Occipital lobe (tissue), 3 donors: ENCODE measurements at places on chromosomes 1 and 21. TPM values are rescaled to one million over a fixed set of nuclear protein-coding genes. Genes with fewer than 3 reads are reported as not detected.

Gene NBPF1
- total RNA-seq, result 84.4 TPM

Gene FCRL1
- 0.16 TPM for total RNA-seq

Gene TLCD4
- total RNA-seq, result 20.9 TPM

Gene OR2L5
- 0.62 TPM for total RNA-seq

Gene CFHR5
- not detected for total RNA-seq

Gene LAD1
- not detected for total RNA-seq

Gene OVAAL
- total RNA-seq, result not detected

Gene CELA2A
- total RNA-seq, result not detected

Gene CDK11A
- total RNA-seq, result 7.6 TPM

Gene MROH9
- total RNA-seq, result not detected

Gene AIRE
- not detected for total RNA-seq

Gene DVL1
- total RNA-seq, result 70.7 TPM

Gene PAQR6
- 8.6 TPM for total RNA-seq

Gene SIK1
- total RNA-seq, result 0.47 TPM
